ENCODE measurements at places on chromosomes 4 and X.

- DNase-seq: no peak
Measured at GRCh38 chr4:99366491-99366890, 13.9 kb upstream of the ADH1C start.

- DNase-seq: no peak
Measured at GRCh38 chrX:25144043-25144940, 128.5 kb upstream of the ARX start.

DNA sequence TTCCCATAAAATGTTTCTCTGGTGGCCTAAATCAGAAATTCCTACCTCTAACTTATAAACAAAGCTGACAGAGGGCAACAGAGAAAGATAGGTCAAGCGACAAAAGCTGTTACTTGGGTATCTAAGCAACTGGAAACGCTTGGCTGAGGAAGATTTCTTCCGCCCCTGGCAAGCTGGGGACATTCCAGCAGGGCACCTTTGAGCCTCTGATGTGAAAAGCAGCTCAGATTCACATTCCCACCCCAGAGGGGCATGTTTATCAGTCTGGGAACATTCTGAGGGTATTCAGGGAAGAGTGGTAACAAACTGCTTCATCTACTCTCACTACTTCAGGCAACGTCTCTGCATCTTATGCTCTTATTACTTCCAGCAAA lies 3.5 kb upstream of the CDS1 start:
- DNase-seq: no peak

GRCh38 chr4:70608324-70608723 lies 16.3 kb downstream of the AMBN start:
- no peak for DNase-seq

DNA sequence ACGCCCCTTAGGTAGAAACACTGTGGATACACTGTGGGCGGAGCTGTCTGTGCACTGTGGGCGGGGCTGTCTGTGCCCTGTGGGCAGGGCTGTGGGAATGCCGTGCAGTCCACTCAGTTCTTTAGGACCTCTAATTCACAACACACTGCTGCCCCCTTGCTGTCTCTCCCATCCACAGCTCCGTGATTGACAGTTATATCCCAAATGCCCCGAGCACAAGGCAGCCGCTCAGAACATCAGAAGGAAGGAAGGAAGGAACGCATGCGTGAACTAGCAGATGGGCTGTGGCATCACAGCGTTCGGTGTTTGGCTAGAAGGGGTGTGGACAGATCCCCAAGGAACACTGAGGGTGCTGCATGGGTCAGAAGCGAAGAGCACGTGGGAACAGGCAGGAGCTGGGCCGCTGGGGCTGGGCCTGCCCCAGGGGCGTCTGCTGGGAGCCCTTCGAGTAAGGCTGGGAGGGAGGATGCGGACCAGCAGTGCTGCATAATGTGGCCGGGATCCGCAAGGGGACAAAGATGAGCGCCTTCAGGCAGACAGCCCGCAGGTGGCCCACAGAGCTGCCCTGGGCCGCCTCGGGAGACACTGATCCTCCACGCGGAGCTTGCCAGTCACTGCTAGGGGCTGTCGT lies 29.8 kb downstream of the ACOX3 start:
- DNase-seq: no peak

DNA sequence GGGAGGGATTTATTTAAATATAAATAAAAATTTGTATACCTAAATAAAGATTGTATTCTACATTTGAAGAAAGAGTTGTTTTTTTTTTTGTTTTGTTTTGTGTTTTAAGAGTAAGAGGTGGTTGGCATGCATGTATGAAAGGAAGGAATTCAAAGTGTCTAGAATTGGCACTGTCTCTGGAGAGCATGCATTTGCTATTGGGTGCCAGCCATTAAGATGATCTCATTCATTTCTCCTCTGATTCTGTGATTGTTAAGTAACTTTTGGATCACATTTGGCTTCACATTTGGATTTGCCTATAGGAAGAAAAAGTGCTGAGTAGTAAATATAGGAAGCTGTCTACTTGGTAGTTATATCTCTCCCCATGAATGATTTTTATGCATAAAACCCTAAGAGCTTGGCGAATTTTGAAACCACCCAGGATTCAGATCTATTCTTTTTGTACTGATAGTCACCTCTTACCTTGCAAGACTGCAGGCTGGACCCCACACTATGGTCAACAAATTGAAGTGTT lies 7.8 kb upstream of the BOD1L1 start:
- no peak for DNase-seq

- no peak for DNase-seq
Measured at GRCh38 chr4:169443748-169444147, 168.6 kb downstream of the NEK1 start.

- no peak for DNase-seq
Measured at GRCh38 chrX:53184836-53185235, 40.2 kb downstream of the KDM5C start.

GRCh38 chrX:17740137-17741122 lies 3.1 kb downstream of the SCML1 start:
- DNase-seq: no peak

GRCh38 chr4:26468977-26469376 lies 21.3 kb downstream of the CCKAR start:
- no peak for DNase-seq

GRCh38 chrX:40422021-40422420 lies 158.7 kb upstream of the ATP6AP2 start:
- no peak for DNase-seq

GRCh38 chr4:44448521-44449461 lies at the start of gene KCTD8:
Gene KCTD8, minus strand, starts transcription at chr4:44448809.
- DNase-seq: peak; percentile 10

- no peak for DNase-seq
Measured at GRCh38 chr4:19074036-19074435, 1052.5 kb upstream of the LCORL start.

DNA sequence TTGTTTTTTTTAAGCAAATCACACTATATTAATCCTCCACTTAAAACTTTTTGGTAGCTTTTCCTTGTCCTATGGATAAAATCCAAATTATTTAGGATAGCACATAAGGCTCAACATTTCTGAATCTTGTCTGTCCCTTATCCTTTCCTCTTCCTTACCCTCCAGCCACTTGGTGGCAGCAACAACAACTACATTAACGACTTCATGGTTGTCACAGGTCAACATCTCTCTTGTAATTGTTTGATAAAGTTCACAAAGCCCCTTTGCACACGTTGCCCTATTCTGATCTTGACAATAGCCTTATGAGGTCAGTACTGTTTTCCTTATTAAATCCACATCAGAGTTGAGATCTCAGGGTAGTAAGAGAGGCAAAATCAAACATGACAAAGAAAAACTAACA lies 269.0 kb upstream of the PABPC4L start:
- DNase-seq: no peak

DNA sequence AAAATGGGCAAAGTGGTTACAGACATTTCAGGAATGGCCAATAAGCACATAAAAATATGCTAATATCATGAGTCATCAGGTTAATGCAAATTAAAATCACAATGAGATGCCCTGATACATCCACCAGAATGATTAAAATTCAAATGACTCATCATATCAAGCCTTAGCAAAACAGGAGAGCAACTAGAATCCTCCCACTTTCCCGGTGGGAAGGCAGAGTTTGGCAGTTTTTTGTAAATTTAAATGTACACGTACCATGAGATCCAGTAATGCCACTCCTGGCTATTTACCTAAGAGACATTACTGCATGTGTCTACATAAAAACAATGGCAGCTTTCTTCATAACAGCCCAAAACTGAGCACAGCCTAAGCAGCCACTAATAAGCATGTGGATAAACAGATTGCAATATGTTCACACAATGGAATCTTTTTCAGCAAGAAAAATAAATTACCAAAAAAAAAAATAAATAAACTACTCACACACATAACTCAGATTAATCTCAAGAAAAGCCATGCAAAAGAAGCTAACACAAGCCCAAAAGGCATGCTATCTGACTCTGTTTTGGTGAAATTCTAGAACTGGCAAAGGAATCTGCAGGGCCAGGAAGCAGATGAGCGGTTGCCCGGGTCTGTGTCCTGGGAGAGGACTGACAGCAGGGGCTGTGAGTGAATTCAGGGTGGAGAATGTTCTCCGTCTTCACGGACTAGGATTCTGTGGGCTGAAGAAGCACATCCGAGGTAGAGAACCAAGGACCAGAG lies 48.8 kb downstream of the AFAP1 start:
- DNase-seq: no peak

- DNase-seq: no peak
Measured at GRCh38 chr4:8293131-8293975, 23.8 kb downstream of the HTRA3 start.

- DNase-seq: no peak
Measured at GRCh38 chr4:5693871-5694270, 14.5 kb downstream of the EVC2 start.

GRCh38 chr4:26787461-26788340 lies 72.9 kb upstream of the STIM2 start:
- no peak for DNase-seq

Measured in cortex of kidney (tissue), 1 donor.